ENCODE measurements at places on chromosomes 3 and 15.
A peak's percentile ranks its signal among the peaks of the same experiment; 100 is the strongest.

DNA sequence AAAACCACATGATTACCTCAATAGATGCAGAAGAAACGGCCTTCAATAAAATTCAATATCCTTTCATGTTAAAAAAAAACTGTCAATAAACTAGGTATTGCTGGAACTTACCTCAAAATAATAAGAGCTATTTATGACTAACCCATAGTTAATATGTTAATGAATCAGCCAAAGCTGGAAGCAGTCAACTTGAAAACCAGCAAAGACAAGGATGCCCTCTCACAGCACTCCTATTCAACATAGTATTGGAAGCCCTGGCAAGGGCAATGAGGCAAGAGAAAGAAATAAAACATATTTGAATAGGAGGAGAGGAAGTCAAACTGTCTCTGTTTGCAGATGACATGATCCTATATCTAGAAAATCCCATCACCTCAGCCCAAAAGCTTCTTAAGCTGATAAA, 456.1 kb downstream of the OCA2 start:
- DNase-seq, result no peak

DNA sequence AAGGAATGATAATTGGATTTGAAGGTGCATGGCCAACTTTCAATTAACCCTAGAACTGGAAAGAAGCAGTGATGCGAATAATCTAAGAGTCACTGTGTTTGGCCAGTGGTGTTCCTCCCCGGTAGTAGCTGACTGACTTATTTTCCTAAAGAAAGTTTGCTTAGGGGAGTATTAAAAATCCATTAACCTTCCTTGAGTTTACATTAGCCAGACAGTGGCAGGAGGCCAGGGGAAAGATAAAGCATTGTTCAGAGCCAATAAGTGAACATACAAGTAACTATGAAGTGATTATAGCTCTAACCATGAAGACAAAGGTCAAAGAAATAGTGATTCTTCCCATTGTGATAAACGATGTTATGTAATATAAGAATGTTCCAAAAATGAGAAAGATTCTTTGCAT, 8.9 kb upstream of the TMEM202 start:
- DNase-seq, result no peak

GRCh38 chr3:57434041-57434440, 110.1 kb downstream of the DNAH12 start:
- peak; percentile 64 for DNase-seq

GRCh38 chr3:160464321-160464720, 14.7 kb upstream of the TRIM59 start:
- DNase-seq, result no peak

DNA sequence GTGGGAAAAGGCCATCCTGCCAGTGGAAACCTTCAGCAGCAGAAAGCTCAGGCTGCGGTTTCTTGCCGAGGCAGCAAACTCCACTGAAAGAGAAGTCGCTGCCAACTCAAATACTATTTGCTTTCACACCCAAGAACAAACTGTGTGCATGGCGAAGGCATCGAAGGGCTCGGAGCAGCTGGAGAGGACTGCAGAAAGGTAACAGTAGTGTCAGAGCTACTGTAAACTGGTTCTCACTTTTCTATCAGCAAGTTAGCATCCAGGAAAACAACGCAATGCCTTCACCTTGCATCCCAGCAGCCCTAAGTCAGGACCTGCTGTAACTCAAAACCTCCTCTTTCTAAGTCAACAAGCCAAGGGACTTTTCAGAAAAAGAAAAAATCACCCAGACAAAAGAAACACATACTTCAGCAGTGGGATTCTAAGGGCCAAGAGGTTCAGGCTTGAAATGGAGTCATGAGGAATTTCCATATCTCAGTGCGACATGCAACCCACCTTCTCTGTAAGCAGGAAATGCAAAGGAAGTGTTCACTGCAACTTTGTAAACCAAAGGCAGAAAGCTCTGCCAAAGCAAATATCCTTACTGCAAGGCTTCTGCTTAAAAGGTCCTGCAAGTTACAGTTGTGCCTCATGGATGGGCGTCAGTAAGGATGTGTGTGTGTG, 193.5 kb downstream of the FOXP1 start:
- DNase-seq, result no peak

- DNase-seq, result no peak
Measured at GRCh38 chr3:107369791-107370190, 7.4 kb upstream of the CCDC54 start.

DNA sequence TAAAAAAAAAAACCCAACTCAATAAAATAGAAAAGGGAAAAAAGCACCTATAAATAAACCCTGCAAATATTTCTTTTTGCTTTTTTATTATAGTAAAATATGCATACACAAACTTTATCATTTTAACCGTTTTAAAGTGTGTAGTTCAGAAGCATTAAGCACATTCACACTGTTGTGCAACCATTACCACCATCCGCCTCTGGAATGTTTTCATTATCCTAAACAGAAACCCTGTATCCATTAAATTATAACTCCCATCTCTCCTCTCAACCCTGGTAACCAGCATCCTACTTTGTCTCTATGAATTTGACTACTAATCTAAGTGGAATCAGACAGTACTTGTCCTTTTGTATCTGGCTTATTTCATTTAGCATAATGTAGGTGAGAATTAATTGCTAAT, 15.0 kb downstream of the CDCP1 start:
- DNase-seq, result no peak

GRCh38 chr15:33722005-33722672, 246.2 kb upstream of the CHRM5 start:
- DNase-seq, result peak; percentile 50

DNA sequence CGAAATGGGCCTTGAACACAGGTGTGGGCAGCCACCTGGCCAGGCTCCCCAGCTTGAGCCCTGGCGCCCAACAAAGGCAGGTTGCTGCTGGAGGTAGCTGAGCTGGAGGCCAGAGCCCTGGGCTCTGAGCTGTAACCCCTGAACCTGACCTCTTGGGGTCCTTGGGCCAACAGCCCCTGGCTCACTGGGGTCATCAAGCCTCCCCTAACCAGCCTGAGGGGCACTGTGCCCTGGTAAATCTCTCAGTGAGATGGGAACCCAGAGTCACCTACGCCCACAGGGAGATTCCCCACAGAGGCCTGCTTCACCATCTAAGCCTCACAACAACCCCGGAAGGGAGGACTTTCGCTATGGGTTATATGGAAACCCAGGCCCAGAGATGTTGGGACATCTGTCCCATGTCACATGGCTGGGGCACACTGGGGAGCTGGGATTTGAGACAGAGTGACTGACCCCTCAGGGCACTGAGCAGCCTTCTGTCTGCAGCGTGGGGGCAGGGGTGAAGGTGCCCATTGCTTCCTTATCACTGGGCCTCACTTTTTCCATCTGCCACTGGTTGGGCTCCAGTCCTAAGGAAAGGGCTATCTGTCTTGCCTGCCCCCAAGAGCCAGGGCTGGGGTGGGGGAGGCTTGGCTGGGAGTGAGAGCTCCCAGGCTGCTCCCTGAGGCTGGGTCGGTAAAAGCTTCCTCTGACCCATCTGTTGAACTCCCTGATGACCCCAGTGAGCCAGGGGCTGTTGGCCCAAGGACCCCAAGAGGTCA, 59.1 kb downstream of the IQSEC1 start:
- no peak for DNase-seq

DNA sequence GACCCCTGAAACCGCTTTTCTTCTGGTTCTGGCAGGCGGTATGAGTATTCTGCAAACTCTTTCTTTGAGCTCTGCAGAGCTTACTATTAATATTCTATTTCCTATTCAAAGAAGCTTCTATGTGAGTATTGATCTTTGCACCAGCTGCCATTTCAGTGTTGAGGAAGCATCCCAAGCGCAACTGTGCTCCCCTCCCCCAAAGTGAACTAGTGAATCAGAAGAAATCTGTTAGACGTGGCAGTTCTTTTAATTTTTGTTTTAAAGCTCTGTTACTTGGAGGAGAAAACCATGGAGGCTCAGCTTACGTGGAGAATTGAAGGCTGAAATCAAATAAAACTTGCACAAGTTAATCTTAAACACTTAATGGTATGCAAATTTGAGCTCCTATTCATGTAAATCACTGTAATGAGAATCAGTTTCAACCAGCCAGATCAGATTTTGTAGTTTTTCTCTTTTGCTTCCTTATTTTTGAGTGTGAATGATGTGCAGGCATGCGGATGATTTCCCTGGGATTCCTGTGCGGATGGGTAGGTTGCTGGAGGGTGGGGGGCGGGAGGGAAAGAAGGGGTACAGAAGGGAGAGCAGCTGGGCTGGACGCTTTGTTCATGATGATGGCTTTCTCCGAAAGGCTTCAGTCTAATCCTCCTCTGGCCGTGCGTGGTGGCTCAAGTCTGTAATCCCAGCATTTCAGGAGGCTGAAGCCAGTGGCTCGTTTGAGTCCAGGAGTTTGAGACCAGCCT, 16.1 kb upstream of the AGBL1 start:
- peak; percentile 90 for DNase-seq

- no peak for DNase-seq
Measured at GRCh38 chr3:34189133-34189532, 390.7 kb downstream of the PDCD6IP start.

Data from NCI-H82 (cell line).